Left renal cortex interstitium (tissue), 4 donors: ENCODE measurements at places on chromosomes 13 and 19. TPM values are rescaled to one million over a fixed set of nuclear protein-coding genes. Genes with fewer than 3 reads are reported as not detected.
A peak's percentile ranks its signal among the peaks of the same experiment; 100 is the strongest.

MUC16 gene
- 0.16 TPM for polyA plus RNA-seq

PSG2 gene
- not detected for polyA plus RNA-seq

SRRM5 gene
- polyA plus RNA-seq, result 0.31 TPM

SCEL gene
- not detected for polyA plus RNA-seq

GSX1 gene
- polyA plus RNA-seq, result not detected

SMIM17 gene
- 1.3 TPM for polyA plus RNA-seq

LILRA1 gene
- 0.77 TPM for polyA plus RNA-seq

PCP2 gene
- polyA plus RNA-seq, result 1.5 TPM

TUBA3C gene
- polyA plus RNA-seq, result not detected

CRB3 gene
- polyA plus RNA-seq, result 22.0 TPM

LGI4 gene
- polyA plus RNA-seq, result 3.1 TPM

ZNF610 gene
- 10.5 TPM for polyA plus RNA-seq

DNA sequence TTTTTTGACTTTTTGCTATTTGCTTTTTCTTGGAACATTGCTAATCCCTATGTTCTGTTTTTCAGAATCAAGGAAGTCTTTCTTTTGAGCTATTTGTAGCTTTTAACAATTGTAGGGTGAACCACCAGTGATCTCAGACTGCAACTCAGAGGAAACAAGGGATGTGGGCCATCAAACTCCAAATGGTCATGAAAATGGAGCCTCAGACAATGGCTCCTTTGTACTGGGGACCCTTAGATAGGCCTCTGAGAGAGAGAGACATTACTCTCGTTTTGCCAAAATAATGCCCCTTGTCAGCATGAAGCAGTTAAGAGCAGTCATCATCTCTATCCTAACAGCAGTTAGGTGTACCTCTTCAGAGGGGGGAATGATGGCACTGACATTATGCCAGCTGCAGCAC lies 56.4 kb upstream of the GJB6 start:
- no peak for DNase-seq

DNA sequence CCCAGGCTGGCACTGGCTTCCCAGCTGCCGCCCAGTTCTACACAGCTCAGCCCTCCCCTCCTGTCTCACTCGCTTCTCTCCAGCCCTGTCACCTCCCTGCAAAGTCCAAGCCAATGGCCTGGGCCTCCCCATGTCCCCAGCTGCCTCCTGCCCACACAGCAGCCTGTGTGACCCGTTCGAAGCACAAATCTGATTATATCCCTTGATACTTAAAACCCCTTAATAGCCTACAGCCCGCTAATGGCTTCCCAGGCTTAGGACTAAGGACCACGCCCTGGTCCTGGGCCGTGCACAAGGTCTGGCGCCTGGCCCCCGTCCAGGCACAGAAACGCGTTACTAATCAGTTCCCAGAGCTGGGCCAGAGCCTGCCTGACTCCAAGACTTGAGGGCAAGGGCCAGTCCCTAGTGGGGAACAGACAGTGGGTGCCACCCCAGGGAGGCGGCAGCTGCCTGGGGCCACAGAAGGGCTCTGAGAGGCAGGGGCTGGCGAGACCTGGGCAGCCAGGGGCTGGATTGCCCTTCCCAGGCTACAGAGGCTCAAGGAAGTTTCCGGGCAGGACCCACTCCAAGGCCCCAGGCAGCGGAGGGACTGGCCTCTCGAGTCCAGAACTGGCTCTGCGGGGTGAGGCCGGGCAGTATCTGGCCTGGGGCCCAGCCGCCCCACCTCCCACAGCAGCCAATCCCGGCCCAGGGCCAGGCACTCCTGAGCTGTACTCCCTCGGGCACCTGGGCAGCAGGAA lies 10.4 kb downstream of the XAB2 start:
- DNase-seq, result no peak

DNA sequence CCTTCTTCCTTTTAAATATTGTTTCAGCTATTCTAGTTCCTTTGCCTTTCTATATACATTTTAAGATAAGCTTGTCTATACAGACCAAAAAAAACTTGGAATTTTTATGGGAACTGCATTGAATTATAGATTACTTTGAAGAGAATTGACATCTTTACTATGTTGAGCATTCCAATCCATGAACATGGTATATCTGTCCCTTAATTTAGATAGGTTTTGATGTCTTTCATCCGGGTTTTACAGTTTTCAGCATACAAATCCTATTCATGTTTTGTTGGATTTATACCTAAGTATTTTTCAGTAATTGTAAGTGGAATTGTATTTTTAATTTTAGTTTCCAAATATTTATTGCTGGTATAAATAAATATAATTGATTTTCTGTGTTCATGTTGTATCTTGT lies 12.2 kb upstream of the IFNL1 start:
- no peak for DNase-seq

- no peak for DNase-seq
These were observed at the start of gene IFNL4 for GRCh38 chr19:39248806-39249205. IFNL4 (minus strand) TSS chr19:39248856.

DNA sequence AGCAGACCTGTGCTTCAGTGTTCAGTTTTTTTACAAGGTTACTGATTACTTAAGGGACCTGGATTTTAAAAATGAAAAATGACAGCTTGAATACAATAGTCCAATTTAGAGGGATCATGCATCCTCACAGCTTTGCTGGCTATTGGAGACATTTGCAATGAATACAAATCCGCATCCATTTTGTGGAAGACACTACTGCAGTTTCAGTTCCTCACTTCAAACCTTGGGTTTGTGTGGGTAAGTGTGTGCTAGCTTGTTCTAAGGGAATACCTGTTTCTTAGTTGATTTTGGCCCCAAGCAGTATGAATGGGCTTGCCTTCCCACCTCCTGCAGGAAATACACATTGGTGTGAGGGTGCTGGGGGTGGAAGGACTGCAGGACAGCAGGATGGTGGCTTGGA lies 222.4 kb downstream of the OLFM4 start:
- no peak for DNase-seq

DNA sequence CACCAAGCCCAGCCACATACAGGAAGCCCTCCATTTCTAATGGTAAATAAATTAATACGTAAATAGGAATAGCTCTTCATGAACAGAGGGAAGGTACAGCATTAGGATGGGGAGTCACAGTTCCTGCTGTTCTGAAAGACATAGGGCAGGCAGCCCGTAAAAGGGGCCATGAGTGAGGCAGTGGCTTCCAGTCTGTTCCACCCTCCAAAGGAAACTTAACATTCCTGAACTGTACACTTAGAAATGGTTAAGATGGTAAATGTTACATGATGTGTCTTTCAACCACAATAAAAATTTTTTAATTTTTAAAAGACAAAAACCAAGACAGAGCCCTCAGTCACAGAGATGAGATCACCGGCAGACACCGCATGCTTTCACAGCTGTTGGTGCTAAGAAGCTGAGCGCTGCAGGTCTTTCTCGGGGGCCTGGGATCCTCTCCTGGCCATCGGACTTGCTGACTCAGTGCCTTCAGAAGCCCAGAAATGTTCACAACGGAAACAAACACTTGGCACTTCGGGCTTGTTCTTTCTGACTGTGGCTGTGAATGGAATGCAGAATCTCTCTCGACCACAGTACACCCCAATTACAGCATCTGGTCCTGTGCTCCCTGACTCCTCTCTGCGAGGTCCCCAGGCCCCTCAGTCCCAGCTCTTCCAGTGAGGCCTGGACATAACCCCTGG lies 36.4 kb downstream of the EPS15L1 start:
- DNase-seq, result no peak

DNA sequence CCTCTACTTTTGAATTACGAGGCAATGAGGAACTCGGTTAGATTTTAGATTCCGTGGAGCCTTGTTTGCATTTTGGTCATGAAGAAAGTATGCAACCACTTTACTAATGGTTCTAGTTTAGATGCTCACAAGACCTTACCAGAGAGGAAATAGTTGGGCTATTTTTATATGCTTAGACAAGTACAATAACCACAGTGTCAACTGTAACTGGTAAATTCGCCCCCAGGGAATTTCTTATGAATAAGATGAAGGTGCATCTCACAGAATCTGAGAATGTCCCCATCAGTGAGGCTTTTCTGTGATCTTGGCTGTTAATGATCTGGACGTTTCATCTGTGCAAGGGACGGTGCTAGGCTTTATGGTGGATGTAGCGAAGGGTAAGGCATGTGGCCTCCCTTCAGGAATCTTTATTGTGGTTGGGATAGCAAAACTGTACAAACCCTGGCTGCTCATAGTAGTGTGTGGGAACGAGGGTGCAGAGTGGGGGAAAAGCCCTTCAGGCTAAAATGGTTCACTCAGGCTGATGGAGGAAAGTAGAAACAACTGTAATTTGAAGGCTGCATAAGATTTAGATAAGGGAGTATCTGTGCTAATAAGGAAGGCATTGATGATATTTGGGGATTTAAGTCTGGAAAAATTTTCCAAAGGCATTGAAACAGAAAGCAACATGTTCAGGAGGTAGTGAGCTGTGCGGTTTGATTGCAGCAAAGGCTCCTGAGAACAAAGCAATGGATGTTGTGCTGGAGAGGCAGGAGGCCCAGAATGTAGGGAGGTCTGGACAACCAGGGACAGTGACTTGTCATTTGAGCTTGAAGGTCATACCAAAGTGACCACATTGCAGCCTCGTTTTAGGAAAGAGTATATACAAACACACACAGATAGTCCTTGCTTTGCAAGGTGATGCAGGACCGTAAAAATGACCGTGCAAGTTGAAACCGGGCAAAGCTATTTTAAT lies 28.4 kb downstream of the UBAC2 start:
- peak; percentile 3 for DNase-seq

DNA sequence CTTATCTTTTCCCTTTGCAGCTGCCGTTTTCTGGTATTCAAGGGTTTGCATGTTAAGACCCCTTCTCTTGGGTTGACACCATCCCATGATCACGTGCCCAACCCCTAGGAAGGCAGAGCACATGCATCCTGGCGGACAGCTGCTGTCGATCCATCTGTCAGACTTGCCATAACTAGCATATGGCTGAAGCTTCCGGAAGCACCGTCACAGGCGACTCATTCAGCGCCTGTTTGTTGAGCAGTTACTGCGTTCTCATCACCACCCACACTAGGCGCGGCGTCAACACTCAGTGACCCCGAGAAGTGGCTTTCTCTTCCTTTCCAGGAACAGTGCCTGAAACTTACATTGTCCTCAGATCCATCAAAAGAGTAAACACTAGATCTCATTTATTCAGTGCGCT lies 93.6 kb downstream of the SOX1 start:
- no peak for DNase-seq

- no peak for DNase-seq
These were observed 8.7 kb downstream of the SYNGR4 start for GRCh38 chr19:48372904-48373303.
